ENCODE measurements at places on chromosomes 2 and 18.

GRCh38 chr2:3341336-3341735 is 36.3 kb downstream of the EIPR1 start:
- no peak for DNase-seq

DNA sequence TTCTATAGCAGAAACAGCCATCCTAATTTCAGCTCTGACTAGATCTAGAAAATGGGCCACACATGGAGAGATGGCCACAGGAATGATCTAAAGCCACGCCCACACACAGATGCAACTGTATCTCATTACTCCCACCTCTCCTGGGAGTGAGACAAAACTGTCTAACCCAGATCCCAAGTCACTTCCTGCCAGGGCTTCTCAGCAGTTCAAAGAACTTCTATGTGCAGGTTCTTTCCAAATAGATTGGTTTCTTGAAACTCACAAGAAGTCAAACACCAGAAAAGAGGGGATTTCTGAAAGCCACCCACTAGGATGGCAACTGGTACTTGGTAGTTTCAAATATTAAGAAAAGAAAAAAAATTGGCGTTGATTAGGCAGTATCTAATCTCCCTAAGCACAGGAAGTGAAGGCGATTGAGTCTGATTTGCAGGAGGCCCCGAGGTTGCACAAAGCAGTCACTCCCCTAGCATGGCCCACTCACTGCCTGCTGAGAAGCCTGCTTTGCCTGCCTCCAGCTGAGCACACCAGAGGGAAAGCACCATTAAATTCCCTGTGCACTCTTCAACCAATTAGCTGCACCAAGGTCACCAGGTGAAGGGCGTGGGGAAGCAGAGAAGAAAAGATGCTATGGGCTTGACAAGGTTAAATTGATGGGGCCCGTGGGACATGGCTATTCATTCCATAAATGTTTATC is 51.1 kb downstream of the PAPOLG start:
- DNase-seq = peak; percentile 49

DNA sequence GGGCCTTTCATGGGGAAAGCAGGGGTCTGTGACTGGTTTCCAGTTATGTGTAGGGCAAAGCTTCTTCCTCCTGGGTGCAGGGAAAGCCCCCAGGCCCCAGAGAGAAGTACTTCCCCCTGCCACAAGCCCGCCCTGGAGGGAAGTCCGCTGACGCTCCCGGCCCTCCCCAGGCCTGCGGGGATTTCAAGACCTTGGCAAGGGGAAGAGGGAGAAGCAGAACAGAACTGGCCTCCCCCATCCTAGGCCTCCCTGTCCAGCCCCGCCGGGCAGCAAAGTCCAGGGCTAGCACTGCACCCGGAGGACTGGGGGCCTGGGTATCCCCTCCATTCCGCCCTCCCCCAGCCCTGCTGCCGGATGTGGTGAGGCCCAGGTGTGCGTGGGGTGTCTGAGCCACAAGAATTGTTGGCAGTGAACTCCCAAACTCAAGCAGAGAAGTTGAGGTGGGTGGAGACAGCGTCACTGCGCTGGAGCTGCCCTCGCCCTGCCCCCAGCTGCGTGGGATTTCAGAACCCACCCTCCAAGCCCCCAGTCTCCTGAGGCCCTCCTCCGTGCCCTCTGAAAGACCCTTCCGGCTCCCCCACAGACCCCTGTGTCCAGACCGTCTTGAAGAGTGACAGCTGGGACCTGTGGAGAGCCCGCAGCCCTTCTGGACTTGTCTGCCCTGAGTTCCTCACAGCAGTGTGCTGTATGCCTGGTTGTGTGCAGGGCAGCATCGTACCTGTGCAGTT is 1.1 kb upstream of the DUSP2 start:
- peak; percentile 81 for DNase-seq

- DNase-seq = peak; percentile 72
Measured at GRCh38 chr18:45879681-45880655, 54.5 kb downstream of the SIGLEC15 start.

GRCh38 chr2:96927405-96928171 is 57.7 kb upstream of the SEMA4C start:
- no peak for DNase-seq

GRCh38 chr2:199744724-199745123 is 106.3 kb downstream of the FTCDNL1 start:
- DNase-seq = no peak

DNA sequence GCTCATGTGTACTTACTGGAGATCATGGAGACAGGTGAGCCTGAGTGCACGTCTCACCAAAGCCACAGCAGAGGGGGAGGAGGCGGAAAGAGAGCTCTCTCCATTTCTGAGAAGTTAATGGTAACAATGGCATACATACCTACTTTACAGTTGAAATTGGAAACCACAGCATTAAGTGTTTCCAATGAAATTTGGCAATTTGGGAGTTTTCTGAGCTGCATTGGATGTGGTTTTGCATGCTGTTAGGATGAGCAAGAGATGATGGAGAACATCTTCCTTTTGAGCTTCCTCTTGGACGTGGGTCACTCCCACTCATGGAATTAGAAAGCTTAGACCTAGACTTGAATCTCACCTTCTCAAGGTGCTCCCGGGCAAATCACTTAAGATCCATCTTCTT is 25.5 kb upstream of the IL37 start:
- DNase-seq = no peak

DNA sequence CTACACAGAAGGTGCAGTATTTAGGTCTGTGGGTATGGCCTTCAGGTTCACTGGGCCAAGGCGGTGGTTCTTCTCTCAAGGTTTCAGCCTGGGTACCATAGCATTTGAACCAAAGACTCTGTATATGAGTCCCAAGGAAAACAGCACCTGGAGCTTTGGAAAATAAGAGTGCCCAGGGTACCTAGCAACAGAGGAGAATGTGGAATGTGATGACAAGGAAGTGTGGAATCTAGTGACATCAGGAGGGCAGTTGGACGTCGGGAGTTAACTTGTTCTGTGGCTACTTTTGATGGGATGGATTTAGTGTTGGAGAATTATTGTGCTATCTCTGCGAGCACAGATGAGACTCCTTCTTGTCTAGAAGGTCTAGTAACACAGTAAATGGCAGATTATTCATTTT is 201.2 kb downstream of the NOL4 start:
- no peak for DNase-seq

- no peak for DNase-seq
Measured at GRCh38 chr2:43853141-43854081, 14.6 kb downstream of the ABCG8 start.

GRCh38 chr2:224126440-224126839 is 87.4 kb upstream of the SERPINE2 start:
- no peak for DNase-seq

DNA sequence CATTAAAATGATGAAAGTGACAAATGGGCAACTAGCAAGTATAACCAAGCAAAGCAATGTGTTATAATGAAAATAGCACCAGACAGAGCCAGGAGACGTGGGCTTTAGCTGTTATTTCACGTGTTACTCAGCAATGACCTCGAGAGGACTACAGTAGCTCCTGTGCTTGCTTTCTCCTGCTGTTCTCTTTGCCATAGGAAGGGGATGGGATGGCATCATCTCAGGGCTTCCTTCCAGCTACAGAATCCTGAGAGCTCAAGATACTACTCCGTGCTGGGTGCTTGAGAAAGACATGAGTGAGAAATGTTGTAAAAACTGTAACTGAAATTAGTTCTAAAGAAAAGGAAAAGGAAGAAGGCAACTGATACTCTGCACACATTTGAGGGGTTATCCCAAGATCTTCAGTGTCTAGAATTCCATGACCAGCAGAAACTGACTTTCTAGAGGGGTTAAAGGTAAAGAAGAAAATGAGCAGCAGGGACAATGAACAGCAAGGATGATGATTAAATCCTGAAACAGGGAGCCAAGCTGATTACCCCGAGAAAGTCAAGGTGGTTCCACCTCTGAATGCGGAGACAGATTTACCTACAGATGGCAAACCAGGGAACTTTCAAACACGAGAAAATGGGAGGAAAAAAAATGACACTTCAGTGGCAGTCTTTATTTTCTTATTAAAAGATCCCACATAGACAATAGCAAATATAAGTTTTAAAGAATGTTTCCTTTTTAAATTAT is 33.4 kb downstream of the GAREM1 start:
- no peak for DNase-seq

DNA sequence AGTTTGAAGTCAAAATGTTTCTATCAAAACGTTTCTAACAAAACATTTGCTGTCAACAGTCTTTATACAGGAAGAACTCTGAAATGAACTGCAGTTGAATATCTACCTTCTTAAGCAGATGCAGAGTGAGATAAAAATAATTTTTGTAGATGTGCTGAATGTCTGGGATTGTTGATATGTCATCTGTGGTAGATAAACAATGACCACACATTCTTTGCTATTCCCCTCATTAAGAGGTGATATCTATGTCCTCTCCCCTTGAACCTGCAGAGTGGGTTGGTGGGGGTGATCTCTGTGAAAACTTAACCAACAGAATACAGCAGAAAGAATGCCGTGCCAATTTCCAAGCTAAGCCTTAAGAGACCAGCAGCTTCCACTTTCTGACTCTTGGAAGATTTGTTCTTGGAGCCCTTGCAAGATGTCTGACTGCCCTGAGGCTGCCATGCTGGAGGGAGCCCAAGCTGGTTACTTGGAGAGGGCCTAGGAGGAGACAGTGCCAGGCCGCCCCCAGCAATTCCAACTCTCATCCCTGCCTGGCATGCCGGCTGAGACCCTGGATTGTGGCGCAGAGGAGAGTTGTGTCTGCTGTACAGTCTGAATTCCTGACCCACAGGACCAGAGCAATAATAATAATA is 80.8 kb downstream of the COLEC12 start:
- DNase-seq = no peak

GRCh38 chr2:120826716-120827410 is 91.2 kb downstream of the GLI2 start:
- no peak for DNase-seq

GRCh38 chr2:79972661-79973060 is 331.9 kb downstream of the LRRTM1 start:
- no peak for DNase-seq

DNA sequence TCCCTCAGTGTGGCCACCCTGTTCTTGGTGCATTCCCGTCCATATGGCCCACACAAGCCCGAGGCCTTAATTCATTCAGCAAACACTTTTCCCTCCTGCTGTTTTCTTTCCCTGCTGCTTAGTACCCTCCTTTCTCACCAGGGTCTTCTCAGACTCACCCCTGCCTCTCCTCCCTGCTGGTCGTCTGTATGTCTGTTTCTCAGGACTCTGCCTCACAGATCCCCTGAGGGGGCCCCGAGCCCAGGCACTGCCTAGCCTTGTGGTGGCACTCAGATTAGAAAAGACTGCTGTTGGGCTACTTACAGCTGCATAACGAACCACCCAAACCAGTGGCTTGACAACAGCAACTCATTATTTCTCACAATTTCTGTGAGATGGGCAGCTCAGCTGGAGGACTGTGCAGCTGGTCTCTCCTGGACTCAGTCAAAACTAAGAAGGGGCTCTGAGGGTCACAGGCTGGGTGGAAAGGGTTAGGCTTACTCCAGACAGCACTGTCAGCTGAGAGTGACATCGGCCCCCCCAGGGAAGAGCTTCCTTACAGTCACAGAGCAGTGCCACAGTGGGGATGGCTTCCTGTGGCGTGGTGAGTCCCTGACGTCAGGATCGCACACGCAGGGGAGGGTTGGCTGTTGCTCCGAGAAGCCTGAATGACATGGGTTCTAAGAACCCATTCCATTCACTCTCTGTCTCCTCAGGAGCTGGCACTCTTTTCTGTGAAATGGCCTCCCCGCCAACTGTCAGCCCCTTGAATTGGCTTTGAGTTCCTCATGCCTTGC is 139.0 kb downstream of the UXS1 start:
- peak; percentile 17 for DNase-seq

DNA sequence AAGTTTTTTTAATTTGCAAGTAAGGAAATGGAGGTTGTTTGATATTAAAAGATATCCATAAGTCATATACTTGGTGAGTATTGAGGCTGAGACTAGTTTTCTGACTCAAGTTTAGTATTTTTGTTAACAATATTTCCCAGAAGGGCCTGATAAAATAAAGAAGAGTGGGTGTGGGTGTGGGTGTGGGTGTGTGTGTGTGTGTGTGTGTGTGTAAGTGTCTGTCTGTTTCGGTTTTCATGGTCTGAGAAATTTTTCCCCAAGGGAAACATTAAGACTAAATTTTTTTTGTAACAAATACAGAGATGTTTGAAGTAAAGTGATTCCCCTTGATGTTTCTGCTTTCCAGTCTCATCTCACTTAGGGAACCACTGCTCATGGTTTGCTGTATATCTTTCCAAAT is 36.5 kb downstream of the PPM1B start:
- peak; percentile 17 for DNase-seq

GRCh38 chr2:188786368-188786841 is 187.8 kb upstream of the COL3A1 start:
- DNase-seq = no peak

DNA sequence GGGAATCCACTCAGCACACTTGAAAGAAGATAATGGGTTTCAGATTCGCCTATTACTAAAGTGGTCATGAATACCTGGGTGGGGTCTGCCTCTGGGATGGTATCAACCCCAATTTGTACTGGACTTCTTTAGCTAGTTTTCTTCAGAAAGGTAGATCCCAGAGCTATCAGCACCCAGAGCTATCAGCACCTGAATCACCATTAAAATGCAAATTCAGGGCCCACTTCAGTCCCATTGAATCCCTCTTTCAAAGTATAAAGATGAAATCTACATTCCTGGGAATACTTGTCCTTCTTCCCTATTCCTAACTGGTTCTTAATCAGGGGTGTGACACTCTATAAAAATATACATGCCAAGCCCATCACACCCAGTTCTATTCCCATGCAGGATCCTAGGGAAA is 914.3 kb downstream of the DCC start:
- no peak for DNase-seq

GRCh38 chr18:3605486-3605952 is 155.5 kb downstream of the TGIF1 start:
- no peak for DNase-seq

DNA sequence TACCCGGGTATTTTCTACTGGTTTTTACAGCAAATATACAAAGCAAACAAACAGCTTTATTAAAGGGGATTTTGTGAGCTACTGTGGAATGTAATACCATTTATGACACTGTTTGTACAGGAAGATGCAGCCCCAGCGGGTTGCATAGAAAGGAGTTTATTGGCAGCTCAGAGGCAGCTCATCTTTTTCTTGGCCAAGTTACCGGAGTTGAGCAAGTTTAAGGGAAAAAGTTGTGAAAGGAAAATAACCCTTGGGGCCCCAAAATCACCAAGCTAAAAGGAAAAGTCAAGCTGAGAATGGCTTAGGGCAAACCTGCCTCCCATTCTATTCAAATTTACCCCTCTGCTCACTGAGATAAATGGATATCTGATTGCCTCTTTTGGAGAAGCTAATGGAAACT is 60.8 kb downstream of the MOB4 start:
- no peak for DNase-seq

GRCh38 chr2:233240897-233241296 is 10.6 kb upstream of the ATG16L1 start:
- peak; percentile 79 for DNase-seq

DNA sequence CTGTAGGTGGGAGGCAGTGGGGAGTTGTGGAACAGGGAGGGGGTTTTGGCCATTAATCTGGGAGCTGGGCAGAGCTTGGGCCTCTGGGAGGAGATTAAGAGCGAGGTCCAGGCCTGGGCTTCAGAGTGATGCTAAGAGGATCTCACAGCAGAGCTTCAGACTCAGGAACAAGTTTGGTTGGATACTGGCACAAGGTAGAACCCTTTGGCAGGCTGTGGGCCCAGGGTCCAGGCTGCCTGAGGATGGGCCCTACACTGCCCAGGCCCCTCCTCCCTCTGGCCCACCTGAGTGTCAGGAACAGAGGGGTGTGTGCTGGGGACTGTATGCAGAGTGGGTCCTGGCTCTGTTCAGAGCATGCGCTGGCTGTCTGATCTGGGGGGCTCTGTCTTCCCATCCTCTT is 334.9 kb downstream of the CYP26B1 start:
- DNase-seq = no peak
